ENCODE measurements at places on chromosomes 3 and 15. TPM values are rescaled to one million over a fixed set of nuclear protein-coding genes. Genes with fewer than 3 reads are reported as not detected.

ZNF80 gene
- total RNA-seq, result 0.11 TPM

DNA sequence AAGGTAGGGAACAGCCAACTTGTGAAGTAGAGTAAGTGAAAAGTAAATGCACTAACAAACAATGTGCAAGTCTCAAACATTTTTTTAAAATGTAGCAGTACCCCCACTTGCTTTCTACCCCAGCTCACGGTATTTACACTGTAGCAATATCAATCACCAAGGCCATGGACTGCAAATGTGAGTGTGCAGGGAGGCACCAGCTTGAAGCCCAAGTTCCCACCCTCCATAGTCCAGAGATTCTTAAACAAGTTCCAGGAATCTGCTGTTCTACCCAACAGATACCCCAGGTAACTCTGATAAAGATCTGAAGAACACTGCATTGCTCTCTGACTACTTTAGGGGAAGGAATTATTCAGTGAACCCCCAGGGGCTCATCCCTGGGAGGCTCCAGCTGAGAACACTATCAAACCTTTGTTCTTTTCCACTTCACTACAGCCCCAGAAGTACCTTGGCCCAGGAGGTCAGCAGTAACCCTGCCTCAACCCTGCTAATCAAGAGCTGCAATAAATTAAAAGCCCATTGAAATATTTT, 86.1 kb downstream of the FOXP1 start:
- no peak for DNase-seq

GRCh38 chr3:53534676-53535400, 40.4 kb downstream of the CACNA1D start:
- DNase-seq, result no peak

SKOR1 gene
- total RNA-seq, result not detected

DNA sequence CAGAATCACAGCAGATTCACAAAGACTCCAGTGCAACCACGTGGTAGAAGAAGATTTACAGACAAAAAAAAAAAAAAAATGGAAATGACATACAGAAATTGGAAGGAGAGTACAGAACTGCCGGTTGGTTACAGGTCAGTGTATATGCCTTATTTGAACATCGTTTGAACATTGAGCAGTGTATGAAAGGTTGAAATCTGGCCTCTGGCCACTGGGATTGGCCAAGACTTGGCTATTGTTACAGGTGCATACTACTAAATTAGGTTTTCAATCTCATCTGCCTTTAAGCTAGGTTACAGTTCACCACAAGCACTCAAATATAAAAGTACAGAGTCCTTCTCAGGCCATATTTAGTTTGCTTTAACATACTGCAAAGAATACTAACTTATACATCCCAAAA, 59.8 kb downstream of the THBS1 start:
- DNase-seq, result no peak

DNA sequence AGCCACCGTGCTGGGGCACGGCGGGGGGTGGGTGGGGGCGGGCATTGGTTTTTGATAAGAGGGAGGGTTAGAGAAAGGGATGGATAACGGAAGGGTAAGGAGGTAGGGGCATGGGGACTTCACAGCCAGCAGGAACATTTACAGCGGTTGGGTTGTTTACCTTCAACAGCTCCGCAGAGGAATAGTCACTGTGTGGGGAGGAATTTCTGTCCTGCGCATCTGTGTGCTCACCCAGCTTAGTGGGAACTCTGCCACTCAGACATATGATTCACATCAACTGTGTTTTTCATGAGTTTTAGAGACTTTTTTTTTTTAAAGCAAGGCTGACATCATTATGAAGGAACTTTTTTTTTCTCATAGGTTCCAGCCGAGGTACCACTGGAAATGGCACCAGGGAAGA, 19.6 kb downstream of the CHRD start:
- no peak for DNase-seq

GRCh38 chr3:122784436-122784835, 9.2 kb downstream of the HSPBAP1 start:
- DNase-seq, result no peak

MYRIP gene
- 0.21 TPM for total RNA-seq

DNA sequence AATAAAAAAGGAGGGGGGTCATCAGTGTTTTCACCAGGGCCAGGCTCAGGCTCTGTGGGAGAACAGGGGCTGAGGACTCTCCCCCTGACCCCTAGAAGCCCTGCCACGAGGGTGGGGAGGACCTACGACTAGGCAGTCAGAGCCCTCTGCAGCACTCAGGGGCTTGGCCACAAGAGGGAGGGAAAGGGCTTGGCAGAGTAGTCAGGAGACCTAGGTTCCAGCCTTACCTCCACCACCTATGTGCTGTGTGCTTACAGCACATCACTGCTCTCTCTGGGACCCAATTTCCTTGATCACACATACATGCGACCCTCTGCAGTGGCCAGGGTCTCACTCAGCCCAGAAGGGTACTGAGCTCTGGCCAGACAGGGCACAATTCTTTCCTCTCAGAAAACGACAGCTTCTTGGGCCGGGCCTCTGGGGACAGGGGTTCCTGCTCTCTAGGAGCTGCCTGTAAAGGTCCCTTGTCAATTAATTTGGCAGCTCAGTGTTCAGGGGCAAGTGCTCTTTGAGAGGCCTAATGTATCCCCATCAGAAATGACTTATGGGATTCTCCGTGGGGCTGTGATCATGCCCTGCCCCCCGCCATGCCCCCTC, 16.4 kb upstream of the SKIC8 start:
- peak; percentile 51 for DNase-seq

CAV3 gene
- total RNA-seq, result not detected

DNA sequence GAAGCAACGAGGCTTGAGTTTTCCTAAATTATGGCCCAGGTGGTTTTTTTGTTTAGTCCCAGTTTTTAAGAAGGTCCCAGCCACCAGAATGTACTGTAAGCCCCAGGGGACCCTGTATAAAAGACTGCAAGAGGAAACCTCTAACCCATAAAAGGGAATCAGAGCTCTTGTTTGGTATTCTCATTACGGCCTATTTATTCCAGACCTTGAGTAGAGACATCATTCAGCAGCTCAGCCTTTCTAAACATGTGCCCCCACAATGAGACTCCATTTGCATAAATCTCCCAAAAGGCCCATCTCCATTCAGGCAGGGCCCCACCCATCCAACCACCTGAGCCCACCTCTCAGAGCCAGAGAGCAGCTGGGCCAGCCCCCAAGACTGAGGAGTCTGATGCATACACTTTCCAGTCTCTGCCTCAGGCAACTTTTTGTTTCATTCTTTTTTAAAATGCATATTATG, 25.7 kb downstream of the ZDHHC3 start:
- no peak for DNase-seq

DNA sequence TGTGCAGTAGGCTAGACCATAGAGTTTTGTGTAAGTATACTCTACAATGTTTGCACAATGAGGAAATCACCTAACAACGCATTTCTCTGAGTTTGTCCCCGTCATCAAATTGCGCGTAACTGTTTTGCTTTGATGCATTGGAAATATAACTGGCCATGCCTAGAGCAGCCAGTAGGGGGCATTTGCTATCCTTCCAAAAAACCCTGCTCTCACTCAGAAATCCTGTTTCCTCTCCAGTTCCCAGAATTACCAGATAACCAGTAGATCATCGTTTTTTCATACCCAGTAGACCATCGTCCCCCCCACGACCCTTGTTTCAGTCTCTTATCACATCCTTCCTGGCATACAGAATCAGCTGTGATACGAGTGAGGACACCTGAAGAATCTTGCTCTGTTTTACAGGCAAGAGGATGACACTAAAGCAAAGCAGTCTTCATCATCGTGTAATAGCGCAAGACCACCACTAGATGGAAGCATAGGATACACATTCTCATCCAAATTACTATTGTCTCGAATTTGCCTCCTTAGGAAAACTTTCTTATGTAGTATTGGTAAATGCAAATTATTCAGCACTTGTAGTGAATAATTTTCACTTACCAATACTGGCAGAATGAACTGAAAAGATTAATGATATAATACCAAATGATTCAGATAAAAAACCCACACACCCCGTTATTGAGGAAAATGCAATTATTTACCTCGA, 4.4 kb upstream of the GABRR3 start:
- DNase-seq, result peak; percentile 90

DNA sequence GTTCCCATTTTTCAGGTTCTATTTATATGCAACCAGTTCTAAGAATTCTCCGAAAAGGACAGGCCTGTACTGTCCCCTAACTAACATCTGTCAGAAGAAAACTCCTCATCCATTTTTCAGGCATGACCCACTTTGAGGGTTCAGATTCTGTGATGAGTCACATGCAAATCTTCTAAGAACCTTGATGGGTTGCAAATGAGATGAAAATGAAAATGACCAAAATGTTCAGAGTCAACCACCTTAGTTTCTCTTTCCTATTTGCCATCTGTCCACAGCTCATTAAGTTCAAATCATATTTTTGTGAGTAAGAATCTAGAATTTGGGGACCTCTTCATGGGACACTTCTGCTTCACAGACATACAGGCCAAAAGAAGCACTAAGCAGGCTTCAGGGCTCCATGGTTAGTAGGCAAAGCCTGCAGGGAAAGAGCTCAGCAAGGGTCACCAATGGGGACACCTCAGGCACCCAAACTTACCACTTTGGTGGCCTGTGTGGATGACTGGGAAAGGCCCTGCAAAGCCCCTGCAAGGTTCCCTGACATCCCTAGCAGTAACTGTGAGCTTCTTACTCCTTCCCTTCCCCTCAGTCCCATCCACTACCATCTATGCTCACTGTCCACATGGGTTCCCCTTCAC, 122.0 kb downstream of the WDR76 start:
- DNase-seq, result no peak

- no peak for DNase-seq
Observed at GRCh38 chr15:63109920-63110319, 11.7 kb upstream of the LACTB start.

DNA sequence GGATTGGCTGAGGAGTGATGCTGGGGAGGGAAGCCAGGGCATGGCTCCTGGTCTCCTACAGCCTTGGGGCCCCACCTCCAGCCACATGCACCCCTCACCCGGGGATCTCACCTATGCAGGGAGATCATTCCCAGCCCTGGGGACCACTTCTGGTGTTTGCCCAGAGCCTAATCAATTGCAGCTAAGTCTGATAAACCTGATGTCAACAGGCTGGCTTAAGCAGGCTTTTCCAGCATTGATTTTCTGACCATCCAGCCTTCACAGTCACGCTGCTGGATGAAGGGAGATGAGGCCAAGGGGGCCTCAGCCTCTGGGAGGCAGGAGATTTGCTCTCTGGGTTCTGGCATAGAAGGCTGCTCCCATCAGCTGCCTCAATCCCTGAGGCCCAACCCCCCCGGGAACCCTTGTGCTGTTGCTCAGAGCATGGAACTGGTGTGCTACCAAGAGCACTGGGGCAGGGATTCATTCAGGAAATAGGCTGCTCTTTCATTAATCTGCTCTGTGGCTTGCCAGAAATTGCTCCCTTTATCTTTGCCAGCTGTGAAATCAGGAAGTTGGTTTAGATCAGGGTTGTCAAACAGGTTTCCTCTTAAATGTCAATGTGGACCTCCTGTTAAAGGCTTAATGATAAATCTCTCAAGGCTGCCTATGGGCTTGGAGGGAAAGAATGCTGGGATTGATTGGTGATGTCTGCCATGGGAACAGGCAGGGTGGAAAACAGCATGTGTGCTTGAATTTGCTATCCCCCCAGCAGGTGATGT, 19.0 kb downstream of the FAM3D start:
- no peak for DNase-seq

- DNase-seq, result no peak
Observed at GRCh38 chr3:186381424-186382216, 19.6 kb upstream of the DGKG start.

GRCh38 chr3:35680866-35681650, 41.7 kb downstream of the ARPP21 start:
- no peak for DNase-seq

CPB1 gene
- not detected for total RNA-seq

DNA sequence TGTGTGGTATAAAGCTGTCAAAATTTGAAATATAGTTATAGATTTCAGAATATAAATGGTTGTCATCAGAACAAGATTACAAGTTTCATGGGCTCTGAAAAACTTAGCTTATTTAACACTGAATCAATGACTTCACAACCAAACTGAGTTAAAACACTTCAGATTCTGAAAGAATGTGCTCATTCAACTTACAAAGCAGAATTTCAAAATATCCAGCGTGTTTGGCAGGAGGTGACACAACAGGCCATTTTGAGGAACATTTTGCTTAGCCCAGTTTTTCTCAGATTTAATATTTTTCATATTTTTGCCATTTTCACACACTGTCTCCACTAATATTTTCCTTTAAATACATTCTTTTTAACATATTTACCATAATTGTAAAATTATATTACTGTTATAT, 781.1 kb downstream of the TUSC7 start:
- no peak for DNase-seq

GRCh38 chr3:46146548-46146947, 61.6 kb downstream of the CCR1 start:
- no peak for DNase-seq

- no peak for DNase-seq
Observed at GRCh38 chr3:39644176-39644575, 165.2 kb upstream of the MYRIP start.

GRCh38 chr3:42681361-42682038, 3.8 kb upstream of the KLHL40 start:
- no peak for DNase-seq

GRCh38 chr3:176293276-176293675, 904.0 kb downstream of the TBL1XR1 start:
- no peak for DNase-seq

GRCh38 chr3:46448721-46449120, 16.0 kb downstream of the LTF start:
- DNase-seq, result no peak

- DNase-seq, result no peak
Observed at GRCh38 chr3:27426926-27427325, 57.3 kb downstream of the SLC4A7 start.

- no peak for DNase-seq
Observed at GRCh38 chr15:35559683-35560082, 13.7 kb upstream of the DPH6 start.

- no peak for DNase-seq
Observed at GRCh38 chr3:135192929-135193328, 397.9 kb downstream of the EPHB1 start.

DNA sequence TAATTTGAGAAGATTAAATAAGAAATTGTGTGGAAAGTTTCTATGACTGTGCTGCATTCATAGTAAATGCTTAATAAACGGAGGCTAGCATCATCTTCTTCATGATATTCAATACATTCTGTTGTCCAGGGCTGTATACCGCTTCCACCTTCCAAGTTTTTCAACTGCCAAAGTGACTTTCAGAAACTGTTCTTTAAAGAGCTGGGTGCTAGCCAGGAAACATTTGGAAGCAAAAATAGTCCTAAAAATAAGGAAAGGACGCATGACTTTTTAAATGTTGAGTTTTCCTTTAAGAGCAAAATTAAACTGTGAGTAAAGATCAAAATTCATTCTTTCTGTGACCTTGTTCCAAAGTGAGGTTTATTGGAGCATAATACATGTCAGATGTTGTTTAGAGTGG, 9.4 kb upstream of the ERC2 start:
- DNase-seq, result no peak

SAMMSON gene
- 26.3 TPM for total RNA-seq

DNA sequence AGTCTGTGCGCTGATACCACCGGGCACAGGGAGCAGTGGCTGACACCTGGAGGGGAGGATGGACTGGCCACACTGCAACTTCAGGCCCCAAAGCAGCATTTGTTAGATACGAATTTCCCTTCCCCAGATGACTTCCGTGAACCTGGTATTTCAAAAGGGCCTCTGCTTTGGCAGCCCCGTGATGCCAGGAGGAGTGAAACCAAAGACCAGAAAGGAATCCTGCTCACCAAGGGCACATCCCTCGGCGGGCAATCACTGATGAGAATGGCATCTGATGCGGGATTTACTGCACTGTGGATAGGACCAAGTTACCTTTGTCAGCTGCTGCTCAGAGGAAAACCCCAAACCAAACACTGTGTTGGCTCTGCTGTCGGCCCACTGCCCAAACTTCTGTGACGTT, 65.5 kb downstream of the WHAMM start:
- no peak for DNase-seq
